ENCODE measurements at places on chromosomes 2 and 18.

GRCh38 chr18:79245517-79246001, 150.2 kb upstream of the NFATC1 start:
- no peak for DNase-seq

- no peak for DNase-seq
Measured at GRCh38 chr18:51330148-51330547, 132.7 kb upstream of the MEX3C start.

- no peak for DNase-seq
Measured at GRCh38 chr2:238997137-238997390, 149.2 kb downstream of the TWIST2 start.

GRCh38 chr18:51425475-51425874, 228.0 kb upstream of the MEX3C start:
- DNase-seq: no peak

DNA sequence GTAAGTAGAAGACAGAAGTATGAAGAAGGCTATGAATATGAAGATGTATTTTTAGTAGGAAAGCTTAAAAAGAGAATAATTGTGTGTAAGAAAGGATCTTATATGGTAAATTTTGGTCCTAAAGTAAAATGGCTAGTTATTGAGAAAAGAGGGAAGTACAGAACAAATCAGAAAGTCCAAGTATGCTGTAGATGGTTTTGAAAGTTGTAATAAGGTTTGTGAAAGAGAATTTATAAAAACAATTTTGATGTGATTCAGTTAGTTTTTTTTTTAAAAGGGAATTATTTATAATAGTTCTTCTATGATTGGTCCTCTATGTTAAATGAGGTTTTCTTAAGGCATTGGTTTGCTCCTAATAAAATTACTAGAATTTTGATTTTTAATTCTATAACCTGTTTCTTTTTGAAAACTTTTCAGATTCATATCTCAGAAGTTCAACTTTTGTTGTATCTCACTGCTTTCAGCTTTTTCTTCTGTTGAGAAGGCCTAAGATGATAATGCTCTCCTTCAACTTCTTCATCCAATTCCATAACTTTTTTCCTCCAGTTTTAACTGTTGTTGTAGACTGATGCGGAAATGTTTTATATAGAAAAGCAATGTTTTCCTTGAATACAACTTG, 322.7 kb downstream of the NOL4 start:
- DNase-seq: no peak

All from iris pigment epithelial cell (primary cell).